Lower leg skin (tissue), 4 donors: ENCODE measurements at places on chromosomes 7 and 10. TPM values are rescaled to one million over a fixed set of nuclear protein-coding genes. Genes with fewer than 3 reads are reported as not detected.

Gene KCND2
- total RNA-seq: 0.25 TPM

Gene CYP2C19
- total RNA-seq: 0.75 TPM

DNA sequence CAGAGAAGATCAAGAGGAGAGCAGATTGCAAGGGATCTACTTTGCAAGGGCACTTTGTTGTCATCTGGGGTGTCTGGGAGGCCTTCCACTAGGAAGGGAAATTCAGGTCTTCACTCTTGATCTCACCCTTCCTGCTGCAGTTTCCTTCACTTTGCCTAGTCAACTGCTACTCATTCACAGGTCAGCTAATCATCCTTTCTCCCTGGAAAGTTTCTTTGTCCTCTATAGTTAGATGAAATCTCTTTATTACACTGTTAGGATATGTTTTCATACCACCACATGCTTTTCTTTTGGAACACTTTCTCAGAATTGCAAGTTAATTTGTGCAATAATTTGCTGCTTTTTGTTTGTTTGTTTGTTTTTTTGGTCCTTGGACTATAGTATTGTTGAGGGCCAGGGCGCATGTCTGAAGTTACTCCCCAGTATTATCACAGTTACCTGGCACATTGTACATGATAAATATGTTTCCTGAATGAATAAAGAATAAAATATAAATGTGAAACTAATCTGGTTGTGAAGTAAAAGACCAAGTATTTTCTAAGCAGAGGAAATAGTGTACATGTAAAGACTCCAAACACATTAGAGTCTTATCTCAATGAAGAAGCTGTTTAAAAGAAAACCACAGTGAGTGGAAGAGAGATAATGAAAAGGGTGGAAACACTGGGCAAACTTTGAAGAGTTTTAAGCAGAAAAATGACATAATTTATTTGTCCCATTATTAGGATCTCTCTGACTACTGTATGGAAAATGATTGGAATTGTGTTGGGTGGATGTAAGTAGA, 139.9 kb upstream of the DGKB start:
- DNase-seq: no peak

DNA sequence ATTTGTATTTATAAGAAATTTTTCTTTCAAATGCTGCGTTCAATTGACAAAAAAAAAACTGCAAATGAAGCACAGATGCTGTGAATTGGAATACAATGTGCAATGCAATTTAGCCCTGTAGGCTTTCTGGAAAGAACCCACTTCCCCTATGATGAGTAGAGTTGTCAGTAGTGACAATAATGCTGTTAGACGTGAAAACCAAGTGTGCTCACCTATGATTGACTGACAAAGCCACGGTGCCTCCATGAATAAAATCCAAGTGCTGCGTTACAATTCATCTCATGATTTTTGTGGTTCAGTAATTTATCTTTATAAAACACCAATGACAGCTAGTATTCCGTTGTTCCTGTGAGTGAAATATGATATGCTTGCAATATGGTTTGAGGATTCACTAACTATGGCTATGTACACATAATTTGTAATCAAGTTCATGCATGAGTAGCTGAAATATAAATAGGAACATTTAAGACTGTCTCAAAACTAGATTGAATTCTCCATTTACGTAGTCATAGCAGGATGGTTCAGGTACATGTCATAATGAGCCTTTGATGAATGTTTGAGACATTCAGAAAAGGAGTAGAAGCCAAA, 1160.3 kb downstream of the CNTNAP2 start:
- no peak for DNase-seq

Gene SH3PXD2A
- 54.8 TPM for total RNA-seq

Gene OR2A42
- total RNA-seq: not detected
